ENCODE measurements at places on chromosomes 1 and 21.

DNA sequence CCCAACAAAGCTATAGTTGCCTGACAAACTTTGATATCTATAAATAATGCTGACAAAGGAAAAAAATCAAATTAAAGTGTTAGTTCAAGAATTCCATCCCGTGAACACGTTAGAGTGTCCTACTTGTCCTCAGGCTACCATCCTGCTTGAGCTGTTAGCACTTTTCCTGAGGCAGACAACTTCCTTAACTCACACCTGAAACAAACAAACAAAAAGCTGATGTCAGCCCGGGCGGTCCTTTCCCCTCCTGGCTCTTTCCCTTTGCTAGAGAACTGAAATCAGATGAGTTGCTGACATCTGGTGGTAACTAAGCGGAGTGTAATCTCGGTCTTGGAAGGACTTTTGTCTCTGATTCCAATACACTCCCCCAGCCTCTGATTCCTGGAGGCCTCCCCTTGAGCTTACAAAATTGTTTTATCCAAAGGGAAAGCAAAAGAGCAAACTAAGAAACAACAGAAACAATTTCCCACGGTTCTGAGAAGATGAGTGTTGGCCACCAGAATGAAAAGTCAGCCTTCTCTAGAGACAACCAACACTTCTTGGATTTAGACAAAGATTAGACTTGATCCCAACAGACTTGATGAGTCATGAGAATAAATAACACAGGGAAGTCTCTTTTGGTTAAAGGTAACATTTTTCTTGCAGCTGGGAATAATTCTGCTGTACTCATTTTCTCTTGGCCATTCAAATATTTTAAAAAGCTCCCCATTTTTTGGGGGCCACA lies 135.4 kb downstream of the PROX1 start:
- no peak for DNase-seq

- DNase-seq = no peak
Observed at GRCh38 chr21:40766381-40766780, 80.6 kb downstream of the DSCAM start.

- no peak for DNase-seq
Observed at GRCh38 chr1:243658594-243659105, 191.4 kb downstream of the AKT3 start.

DNA sequence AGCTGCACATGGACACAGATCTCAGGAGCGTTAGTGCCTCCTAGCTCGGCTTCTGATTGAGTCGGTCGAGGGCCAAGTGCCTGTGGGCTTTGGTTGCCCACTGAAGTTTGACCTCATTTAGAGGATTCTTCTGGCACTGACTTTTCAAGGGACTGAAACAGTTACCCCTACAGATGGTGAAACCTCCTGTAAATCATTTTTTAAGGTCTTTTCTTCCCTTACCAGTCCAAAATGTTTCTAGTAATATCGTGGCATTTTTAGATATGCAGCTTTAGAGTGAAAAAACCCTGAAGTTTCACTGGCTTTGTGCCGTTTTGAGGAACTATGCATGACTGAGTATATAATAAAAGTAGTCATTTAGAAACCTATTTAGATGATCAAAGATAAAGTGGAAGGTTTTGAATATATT lies 34.7 kb upstream of the L1TD1 start:
- DNase-seq = no peak

- DNase-seq = no peak
Observed at GRCh38 chr1:31775210-31775999, 11.3 kb upstream of the ADGRB2 start.

GRCh38 chr1:218585511-218586184 lies 240.5 kb downstream of the TGFB2 start:
- no peak for DNase-seq

- peak; percentile 91 for DNase-seq
Observed at GRCh38 chr1:155323729-155324036, 3.0 kb downstream of the RUSC1 start.

DNA sequence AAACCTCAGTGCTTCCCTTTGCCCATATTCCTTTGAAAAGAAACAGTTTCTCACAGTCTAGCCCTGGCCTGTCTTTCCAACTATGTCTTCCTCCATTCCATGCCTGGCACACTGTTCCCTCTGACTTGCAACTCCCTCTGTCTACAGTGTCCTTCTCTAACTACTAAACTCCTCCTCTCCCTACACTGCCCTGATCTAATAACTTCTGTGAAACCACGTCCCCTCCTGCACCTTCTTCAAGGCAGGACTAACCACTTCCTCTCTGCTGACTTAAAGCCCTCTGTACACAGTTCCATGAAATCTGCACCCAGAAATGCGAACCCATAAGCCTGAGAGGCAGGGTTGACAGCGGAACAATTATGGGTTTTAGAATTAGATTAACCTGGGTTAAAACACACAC lies 62.2 kb upstream of the ATP1B1 start:
- DNase-seq = peak; percentile 97

DNA sequence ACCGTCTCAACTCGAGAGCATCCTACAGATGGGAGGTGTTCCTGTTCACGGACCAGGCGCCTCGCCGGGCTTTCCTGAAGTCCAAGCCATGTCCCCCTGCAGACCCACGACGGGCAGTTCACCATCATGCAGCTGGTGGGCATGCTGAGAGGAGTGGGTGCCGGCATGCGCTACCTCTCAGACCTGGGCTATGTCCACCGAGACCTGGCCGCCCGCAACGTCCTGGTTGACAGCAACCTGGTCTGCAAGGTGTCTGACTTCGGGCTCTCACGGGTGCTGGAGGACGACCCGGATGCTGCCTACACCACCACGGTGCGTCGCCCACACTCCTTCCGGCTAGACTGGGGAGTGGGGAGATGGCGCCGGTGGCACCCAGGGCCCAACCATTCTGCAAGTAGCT lies 35.4 kb downstream of the EPHA8 start:
- no peak for DNase-seq

DNA sequence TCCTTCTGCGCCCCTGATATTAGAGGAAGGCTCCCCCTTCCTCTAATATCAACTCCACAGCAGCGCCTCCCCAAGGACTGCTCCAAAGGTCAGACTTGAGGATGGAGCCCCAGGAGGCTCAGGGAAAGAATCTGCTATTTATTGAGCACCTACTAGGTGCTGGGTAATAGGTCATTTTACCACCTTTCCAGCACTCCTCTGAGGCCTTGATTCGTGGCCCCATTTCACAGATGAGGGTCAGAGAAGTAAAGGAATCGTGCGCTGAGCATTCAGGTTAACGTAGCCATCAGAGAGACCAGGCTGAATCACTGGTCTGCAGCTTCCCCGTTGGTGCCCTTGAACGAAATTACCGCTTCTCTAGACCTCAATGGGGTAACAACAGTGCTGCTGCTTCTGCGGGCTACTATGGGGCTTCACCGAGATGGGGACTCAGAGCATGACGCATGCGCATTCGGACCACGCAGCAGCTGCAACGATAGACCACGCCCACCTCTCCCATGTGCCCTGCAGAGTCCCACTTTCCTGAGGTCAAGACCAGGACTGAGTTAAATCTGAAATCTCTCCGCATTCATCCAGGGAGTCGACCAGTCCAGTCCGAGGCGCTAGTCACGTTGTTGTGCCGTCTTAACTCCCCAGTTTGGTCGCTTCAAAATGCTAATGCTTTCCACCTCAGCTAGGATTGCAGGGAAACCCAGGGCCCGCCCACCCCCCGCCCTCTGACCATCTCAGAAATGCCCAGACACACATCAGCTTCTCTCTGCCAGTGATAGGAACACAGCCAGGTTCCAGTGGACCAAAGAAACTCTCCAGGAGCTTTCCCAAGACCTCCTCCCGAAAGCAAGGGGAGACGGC lies 12.9 kb downstream of the CAMK2N1 start:
- DNase-seq = no peak

- no peak for DNase-seq
Observed at GRCh38 chr1:50750021-50750619, 209.9 kb downstream of the FAF1 start.

DNA sequence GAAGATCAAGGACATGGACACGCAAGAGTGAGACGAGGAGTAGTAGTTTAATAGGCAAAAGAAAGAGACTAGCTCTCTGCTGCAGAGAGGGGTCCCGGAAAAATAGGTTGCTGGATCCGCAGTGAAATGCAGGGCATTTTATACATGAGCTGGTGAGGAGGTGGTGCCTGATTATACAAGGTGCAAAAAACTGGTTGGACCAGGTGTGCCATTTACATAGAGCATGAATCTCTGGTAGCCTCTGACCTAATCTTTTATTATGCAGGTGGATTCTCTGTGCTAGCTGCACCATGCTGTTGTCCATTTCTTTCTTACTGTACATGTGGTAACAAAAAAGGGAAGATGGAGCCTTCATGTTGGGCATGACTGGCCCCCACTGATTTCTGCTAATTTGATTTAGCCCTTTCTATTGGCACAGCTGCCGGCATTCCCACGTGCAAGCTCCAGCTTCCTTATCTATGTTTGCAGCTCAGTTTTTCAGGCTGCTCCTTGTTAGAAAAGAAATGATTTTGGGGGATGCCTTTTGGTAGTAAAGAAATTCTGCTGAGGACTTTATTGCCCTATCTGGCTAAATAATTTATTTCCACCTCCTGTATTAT lies 548.1 kb downstream of the BRINP3 start:
- no peak for DNase-seq

- no peak for DNase-seq
Observed at GRCh38 chr1:225860107-225860506, 22.1 kb downstream of the TMEM63A start.

- no peak for DNase-seq
Observed at GRCh38 chr1:37634244-37634991, at the start of gene RSPO1. Gene RSPO1, minus strand, starts transcription at chr1:37634892. Its CDS starts 5,231 bp downstream, at chr1:37629661.

GRCh38 chr1:229068270-229068987 lies 202.5 kb upstream of the RAB4A start:
- DNase-seq = no peak

DNA sequence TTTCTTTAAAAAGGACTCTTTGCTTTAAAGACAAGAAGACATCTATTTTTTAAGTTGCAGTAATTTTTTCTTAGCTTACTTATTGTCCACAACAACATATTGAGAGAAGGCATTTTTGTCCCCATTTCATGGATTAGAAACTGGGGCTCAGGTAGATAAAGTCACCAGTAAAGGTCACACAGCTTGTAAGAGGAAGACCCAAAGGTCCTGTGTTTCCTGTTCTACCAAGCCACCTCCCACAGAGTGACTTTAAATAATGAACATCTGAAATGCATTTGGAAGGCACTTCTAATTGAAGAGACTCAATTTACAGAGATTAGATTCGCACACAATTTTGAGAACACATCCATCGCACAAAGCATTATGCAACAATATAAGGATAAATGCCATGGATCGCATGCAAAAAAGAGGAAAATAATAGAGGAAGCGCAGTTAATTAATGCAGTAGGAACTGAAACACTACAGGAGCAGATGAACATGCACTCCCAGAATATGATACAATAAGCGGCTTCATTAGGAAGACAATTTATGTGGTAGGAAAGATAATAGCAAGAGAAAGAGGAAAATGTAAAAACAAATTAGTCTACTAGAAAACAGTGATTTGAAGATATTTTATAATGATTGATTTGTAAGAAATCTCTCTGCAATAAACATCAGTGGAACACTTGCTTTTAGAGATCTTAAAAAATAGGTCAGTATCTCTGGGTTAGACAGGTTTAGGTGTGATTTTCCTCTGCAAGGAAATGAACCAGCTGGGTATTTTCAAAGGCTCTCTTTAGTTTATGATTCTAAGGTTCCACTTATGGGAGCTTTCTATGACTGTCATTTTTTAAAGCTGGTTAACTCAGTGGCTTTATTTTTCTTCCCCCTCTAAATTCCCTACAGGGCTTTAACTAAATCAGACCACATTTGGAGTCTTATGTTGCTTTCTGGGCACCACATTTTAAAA lies 27.1 kb upstream of the CD2 start:
- DNase-seq = no peak

GRCh38 chr1:228061411-228062084 lies 21.0 kb upstream of the ARF1 start:
- no peak for DNase-seq

- no peak for DNase-seq
Observed at GRCh38 chr1:109111386-109112055, 2.4 kb upstream of the ELAPOR1 start.

DNA sequence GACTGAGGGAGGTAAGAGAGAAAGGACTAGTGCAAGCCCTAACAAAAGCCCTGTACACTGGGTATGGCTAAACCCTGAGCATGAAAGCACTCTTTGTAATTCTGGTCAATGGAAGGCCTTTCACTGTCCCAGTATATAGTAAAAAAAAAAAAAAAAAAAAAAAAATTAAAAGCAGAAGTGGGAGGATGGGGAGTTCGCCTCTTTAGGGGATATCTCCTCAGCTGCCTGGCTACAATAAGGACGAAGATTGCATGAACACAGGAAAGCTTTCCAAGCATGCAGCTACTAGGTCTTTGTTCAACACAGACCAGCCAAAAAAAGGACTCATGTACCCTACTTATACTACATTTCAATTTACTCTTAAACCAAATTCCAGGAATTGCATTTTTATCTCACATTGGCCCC lies 59.1 kb downstream of the EIF4G3 start:
- DNase-seq = no peak

DNA sequence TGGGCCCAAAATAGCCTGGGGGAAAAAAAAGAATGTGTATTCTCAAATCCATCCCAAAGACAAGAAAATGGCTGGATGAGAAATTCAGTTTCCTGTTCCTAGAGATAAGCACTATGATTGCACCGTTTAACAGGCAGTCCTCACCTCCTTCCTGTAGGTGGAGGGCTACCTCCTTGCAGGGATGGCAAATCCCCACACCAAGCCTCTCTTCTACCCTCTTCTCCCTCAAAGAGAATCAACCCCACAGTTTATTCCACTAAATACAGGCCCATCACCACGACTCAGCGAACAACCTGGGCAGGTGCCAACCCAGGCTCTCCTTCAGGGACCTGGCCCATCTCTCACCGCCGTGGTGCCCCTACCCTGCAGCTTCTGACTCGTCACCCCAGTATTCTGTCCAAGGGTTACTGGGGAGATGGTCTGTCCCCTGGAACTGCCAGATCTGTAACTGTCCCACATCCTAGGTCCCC lies 3.4 kb upstream of the CHD5 start:
- DNase-seq = no peak

DNA sequence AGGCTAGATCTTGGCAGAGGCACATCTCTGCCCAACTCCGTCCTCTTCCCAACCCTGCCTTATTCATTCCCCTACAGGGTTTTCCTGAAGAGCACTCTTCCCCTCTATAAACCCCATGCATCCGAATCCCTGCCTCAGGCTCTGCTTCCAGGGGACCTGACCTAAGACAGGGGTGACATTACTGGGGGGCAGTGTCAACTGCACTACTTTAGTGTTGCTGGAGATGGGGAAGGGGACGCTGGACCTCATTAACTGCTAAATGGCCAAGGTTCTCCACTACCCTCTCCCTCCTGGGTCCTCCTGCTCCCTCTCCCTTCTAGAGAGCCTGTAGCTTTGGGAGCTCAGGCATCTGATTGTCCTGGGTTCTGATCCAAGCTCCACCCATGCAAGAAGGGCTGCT lies 126.2 kb downstream of the GRIK3 start:
- DNase-seq = no peak

- no peak for DNase-seq
Observed at GRCh38 chr21:28216976-28217523, 775.6 kb downstream of the LTN1 start.

DNA sequence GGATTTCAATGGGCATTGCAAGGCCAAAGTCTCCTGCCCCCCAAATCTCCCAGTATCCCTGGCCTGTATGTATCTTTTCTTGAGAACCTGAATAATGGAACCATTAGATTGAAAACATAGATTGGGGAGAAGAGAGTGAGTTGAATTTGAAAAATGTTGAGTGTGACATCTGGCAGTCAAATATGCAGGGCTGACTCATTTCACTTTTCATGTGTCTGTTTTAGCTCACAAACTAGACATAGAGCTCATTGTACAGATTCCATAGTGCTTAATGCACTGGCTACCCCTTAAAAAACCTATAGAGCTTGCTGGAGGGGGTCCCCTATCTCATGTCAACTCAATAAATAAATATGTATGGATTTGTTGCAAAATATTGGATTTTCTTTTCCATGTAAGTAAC lies 30.8 kb downstream of the DDR2 start:
- DNase-seq = no peak

All from CD4-positive, CD25-positive, alpha-beta regulatory T cell (primary cell).